Left lung (tissue), 14 donors: ENCODE measurements at places on chromosomes 6 and 20. TPM values are rescaled to one million over a fixed set of nuclear protein-coding genes. Genes with fewer than 3 reads are reported as not detected.

The DST gene
- 290 TPM for total RNA-seq

The ENPP4 gene
- 18.8 TPM for total RNA-seq

The CRYBG1 gene
- total RNA-seq = 23.7 TPM

The OR12D3 gene
- not detected for total RNA-seq

The SHLD1 gene
- 6.8 TPM for total RNA-seq

The MTHFD1L gene
- 38.2 TPM for total RNA-seq

The CASS4 gene
- total RNA-seq = 28.1 TPM

The KIF25 gene
- total RNA-seq = 0.63 TPM

The DDO gene
- 2.4 TPM for total RNA-seq

The PNLDC1 gene
- 0.18 TPM for total RNA-seq

The TRIM40 gene
- not detected for total RNA-seq

The NR2E1 gene
- not detected for total RNA-seq

The SLC26A8 gene
- not detected for total RNA-seq

The MUC21 gene
- 8.5 TPM for total RNA-seq

The PPP1R14C gene
- total RNA-seq = 13.6 TPM

The MYCT1 gene
- 10.3 TPM for total RNA-seq

The GPR63 gene
- 0.71 TPM for total RNA-seq

The TPMT gene
- 12.8 TPM for total RNA-seq

The SF3B5 gene
- total RNA-seq = 130 TPM

The HCRTR2 gene
- not detected for total RNA-seq

The COL10A1 gene
- total RNA-seq = 26.6 TPM

The GLP1R gene
- total RNA-seq = 0.26 TPM

The FABP7 gene
- not detected for total RNA-seq

The NT5E gene
- total RNA-seq = 10.0 TPM

The RIN2 gene
- 69.0 TPM for total RNA-seq

The GMDS gene
- total RNA-seq = 16.5 TPM

The WFDC5 gene
- total RNA-seq = 0.37 TPM

The LST1 gene
- total RNA-seq = 95.1 TPM

The TNF gene
- 10.4 TPM for total RNA-seq

The TFAP2A gene
- 0.73 TPM for total RNA-seq
